ENCODE measurements at places on chromosomes 7 and 10.

DNA sequence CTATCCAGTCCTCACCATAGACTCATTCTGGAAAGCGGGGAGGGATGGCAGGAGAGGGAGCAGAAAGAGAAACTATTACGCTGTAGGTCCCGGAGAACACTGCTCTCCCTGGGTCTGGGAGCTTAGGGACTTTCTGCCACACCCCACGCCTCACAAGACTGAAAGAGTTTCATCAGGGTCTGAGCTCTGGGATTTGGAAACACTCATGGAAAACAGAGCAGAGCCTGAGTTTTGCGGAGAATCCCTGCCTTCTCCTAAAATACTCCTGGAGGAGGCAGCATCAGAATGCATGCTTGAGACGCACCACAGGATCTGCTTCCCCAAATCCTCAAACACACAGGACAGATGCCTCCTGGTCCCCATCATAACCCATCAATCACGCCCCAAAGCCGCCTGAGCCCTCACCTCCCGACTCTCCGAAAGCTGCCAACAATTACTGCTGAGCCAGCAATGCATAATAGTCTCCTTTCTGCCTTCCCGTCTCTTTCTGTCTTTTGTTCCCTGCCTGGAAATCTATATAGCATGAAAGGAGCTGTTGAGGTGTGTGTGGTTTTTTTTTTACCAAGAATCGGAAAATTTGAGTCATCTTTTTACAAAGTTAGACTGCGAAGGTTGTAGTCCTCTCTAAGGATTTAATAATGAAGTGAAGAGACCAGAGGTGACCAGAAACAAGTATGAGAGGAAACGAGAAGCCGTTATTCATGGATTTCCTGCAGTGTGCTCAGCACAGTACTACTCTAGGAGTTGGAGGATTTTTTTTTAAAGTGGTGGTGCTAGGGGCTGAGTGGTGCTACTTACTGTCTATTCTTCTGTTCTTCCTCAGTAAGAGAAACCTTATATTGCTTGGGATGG is 37.7 kb downstream of the ASB13 start:
- DNase-seq = no peak

DNA sequence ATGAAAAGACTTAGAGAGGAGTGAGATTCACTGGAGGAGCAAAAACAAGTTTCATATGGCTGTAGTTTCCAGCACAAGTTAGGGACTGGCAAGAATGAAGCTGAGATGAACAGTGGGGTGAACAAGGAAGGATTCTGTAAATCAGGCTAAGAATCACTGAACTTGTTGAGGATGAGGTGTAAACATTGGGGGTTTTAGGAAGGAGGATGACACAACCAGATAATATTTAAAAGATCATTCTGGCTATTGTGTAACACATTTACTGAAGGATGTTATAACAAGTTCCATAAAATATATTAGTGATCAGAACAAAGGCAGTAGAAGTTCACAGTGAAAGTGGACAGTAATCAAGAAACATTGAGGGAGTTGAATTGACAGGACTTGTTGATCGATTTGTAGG is 68.9 kb downstream of the CD36 start:
- no peak for DNase-seq

- no peak for DNase-seq
Measured at GRCh38 chr10:80170641-80171040, 34.7 kb downstream of the ANXA11 start.

DNA sequence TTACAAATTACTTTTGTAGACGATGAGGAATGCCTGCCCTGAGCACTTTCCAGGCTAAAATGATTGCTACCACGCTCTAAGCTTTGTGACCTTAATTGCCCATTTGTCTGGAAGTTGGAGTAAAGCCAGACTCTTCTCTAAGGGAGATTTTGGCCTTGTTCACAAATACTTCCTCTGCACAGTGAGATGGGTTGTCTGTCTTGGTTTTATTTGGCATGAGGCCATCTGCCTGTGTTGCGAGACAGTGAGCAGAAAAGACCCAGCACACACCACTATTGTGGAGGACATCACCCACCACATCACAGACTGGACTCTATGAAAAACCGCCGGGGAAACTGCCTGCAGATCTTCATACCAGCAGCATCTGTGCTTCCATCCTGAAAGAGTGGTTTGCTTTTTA is 138.4 kb downstream of the BICC1 start:
- DNase-seq = peak; percentile 79

DNA sequence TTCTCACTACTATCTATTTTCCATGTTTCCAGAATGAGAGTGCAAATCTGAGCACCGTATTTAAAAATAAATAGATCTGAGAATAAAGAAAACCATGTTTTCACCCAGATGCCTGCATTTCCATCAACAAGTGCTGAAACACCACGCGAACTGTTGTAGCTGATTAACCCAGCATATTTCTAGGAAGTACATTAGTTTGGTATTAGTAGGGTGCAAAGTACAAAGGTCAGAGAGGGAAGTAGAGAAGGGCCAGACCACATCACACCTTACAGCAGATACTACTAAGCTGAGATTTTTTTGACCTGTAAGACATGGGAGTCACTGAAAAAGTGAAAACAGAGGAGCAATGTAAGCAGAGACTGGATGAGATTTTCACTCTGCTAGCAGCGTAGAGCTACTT is 181.3 kb downstream of the IMMP2L start:
- no peak for DNase-seq

DNA sequence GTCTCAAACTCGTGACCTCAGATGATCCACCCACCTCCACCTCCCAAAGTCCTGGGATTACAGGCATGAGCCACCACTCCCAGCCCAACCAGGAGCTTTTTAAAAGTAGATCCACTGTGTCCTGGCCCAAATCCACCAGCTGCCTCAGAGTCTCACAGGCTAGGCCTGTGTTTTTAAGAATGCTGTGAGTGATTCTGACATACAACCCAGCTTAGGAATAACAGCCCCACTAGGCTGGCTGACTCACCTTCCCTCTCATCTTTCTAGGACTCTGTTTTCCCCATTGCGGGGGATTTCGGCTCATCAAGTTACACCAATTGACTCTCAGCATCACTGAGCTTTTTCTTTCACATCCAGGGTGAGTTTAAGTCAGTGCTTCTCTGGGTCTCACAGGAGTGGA is 207.6 kb downstream of the SKIDA1 start:
- peak; percentile 83 for DNase-seq

DNA sequence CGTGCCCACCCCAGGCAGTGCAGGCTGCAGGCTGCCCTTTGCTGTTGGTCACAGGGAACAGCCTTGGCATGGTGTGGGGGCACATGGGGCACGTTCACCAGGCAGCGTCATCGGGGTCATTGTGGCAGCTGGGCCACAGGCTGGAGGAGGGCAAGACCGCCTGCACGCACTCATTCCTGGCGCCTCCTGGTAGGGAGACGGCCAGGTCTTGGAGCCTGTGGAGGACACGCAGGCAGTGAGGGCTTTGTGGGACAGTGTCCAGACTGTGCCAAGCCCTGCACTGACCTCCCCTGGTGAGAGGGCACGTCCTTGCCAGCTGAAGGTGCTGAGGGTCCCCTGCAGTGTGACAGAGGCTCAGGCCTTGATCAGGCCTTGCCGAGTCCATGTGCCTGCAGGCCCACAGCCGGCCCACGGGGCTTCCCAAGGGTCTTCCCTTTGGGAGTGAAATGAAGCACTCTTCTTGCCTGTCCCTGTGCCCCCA is 76.4 kb downstream of the NKX6-2 start:
- no peak for DNase-seq

- no peak for DNase-seq
Measured at GRCh38 chr7:139095194-139095659, 14.3 kb downstream of the ZC3HAV1 start.

DNA sequence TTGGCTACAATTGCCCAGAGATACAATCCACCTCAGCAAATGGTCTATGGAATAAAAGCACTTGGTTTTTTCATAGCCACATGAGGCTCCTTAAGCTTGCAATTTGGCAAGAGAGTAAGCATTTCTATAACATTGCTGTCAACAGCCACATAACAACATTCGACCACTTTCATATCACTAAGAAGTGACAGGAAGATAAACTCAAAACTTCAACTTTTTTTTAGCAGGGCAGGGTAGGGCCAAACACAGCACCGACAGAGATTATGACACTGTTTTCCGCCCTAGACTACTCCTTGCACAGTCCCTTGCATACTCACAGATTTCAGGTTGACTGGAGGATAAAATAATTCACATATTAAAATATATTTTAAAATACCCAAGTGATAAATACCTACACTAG is 185.4 kb downstream of the JAZF1 start:
- no peak for DNase-seq

DNA sequence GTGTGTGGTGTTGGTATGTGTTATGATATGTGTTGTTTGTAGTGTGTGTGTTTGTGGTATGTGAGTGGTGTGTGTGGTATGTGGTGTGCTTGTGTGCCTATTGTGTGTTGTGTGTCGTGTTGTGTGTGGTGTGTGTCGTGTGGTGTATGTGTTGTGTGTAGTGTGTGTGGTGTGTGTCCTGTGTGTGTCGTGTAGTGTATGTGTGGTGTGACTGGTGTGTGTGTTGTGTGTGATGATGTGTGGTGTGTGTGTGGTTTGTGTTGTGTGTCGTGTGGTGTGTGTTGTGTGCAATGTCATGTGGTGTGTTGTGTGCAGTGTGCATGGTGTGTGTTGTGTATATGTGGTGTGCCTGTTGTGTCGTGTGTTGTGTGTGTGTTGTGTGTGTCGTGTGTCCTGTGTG is 144.6 kb downstream of the DNAJB6 start:
- no peak for DNase-seq

GRCh38 chr10:22345301-22346095 is at the start of gene SPAG6:
Gene SPAG6, plus strand, starts transcription at chr10:22345496. Its CDS starts 116 bp downstream, at chr10:22345612.
- no peak for DNase-seq

DNA sequence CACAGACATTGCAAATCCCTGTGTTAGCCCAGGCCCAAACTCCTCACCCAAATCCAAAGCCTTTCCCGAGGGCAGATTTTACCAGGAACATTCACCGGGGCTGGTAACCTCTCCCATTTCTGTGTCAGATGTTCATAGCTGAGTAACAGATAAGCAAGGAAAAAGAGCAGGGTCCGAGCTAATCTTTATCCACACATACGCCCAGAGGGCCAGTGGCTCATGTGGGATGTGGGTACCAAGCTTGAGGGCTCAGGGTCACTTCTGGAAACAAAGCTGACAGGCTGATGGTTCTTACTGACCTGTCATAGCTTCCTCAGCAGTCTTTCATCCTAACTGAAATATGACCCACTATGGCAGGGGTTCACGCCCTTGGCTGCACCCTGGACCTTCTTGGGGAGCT is 39.8 kb downstream of the HBP1 start:
- no peak for DNase-seq
